T follicular helper cell (primary cell): ENCODE measurements at places on chromosomes 12 and 14.

DNA sequence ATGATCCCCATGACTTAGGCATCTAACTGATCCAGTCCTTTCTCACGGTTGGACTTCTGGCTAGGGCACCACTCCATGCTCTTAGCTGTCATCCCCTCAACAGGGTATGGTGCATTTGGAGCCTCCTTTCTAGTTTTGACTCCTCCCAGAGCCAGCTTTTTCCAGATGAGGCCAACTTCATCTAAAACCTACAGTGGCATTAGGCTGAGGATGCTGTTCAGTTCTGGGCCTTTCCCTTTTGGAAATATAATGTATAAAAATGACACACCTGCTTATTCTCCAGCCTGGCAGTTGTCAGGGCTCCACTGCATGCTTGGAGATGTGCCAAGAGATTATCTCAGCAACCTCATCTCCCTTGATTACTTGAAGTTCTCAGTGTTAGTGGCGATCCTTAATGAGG is 239.7 kb downstream of the EMP1 start:
- DNase-seq: no peak

DNA sequence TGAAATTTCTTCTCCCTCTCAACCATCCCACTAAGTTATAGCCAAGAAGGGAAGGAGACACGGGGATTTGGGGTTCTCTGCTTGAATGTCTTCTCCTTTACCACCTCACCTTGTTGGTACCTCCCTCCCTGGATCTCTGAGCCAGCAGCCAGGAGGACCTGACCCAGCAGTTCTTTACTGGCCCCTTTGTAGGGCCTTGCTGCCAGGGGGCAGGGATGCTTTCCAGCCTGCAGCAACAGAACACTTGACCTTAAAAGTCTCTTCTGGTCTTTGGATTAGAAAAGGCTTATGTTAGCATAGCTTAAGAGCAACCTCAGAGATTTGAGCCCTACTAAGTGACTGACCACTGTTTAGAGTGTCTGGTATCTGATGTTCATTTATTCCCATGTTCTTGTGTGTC is 10.4 kb downstream of the MLEC start:
- DNase-seq: no peak

GRCh38 chr12:109535231-109535862 is 38.0 kb downstream of the MMAB start:
- no peak for DNase-seq

- DNase-seq: no peak
Observed at GRCh38 chr12:43159506-43159905, 392.5 kb downstream of the ADAMTS20 start.

DNA sequence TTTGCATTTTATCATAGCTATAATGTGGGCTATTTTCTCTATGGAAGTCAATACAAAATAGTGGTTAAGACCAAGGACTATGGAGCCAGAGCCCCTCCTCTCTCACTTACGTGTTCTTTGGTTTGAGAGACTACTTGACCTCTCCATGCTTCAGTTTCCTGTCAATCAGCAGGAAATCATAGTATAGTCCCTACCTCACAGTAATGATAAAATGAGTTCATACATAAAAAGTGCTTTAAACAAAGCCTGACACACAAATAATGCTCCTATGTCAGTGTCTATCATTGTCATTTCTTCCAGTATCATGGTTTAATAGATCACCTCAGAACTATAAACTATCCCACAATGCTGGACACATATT is 90.4 kb downstream of the MED13L start:
- DNase-seq: no peak

GRCh38 chr14:32443890-32444661 is 115.0 kb downstream of the AKAP6 start:
- no peak for DNase-seq

GRCh38 chr12:2679068-2679815 is 115.5 kb upstream of the FKBP4 start:
- DNase-seq: no peak

GRCh38 chr14:76863724-76864407 is 37.7 kb downstream of the LRRC74A start:
- DNase-seq: no peak

DNA sequence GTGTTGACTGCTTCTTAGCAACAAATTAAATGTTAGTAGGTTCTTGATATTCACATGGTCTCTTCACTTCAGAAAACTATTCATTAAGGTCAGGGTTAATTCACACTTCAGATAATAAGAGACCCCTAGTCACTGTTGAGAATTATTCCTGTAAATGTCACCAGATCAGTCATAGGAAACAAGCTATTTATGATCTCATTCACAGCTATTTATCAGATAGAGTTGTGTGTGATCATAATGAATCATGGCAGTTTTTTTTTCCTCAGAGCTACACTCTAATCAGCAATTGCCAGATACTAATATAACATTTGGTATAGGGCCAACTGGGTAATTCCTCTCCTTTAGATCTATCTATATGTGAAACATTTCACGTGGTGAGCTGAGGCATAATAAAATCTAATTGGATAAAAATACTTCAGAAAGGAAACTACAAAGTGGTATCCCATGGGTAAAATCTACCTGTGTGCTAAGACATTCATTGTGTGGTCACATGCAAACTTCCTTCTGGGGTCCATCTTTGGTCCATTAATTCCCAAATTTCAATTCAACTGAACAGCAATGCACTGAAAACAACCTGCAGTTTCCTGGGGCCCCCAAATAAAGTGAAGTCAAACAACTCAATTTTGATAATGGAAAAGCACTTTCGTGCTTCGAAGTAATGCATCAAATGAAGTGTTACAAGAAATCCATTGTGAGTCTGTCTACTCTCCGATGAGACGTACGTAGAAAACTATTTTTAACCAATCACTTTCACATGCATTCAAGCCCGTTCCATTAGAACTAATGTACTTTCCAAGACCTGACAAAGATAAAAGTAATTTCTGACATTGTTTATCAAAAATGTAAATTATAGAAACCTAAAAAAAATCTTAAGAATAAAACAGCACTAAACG is 197.0 kb downstream of the ACSS3 start:
- no peak for DNase-seq

- no peak for DNase-seq
Observed at GRCh38 chr12:64749461-64750200, 9.6 kb downstream of the GNS start.

GRCh38 chr12:52063082-52063924 is 6.5 kb upstream of the ATG101 start:
- DNase-seq: no peak

DNA sequence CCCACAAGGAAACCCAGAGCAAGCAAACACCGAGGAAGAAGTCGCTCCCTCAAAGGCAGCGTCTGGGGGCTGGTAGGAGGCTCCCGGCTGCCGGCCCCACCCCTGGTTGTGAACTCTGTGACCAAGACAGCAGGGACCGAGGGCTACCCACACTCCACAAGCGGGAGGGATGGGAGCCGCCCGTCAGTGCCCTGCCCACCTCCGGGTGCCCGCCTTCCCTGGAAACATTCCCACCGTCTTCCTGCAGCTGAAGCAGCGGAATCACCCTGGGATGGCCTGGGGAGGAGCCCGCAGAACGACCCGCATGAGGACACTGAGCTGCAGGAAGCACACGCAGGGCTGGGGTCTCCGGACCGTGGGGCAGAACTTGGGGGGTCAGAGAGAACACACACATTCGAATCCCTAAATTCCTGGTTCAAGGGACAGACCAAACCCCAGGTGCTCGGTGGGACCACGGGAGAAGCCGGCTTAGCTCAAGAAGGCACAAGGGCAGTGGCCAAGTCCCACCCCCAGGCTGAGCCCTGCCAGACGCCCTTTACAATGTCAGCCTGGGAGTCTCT is 33.5 kb upstream of the C14orf180 start:
- DNase-seq: no peak

- no peak for DNase-seq
Observed at GRCh38 chr12:19388131-19388549, 51.2 kb upstream of the AEBP2 start.

DNA sequence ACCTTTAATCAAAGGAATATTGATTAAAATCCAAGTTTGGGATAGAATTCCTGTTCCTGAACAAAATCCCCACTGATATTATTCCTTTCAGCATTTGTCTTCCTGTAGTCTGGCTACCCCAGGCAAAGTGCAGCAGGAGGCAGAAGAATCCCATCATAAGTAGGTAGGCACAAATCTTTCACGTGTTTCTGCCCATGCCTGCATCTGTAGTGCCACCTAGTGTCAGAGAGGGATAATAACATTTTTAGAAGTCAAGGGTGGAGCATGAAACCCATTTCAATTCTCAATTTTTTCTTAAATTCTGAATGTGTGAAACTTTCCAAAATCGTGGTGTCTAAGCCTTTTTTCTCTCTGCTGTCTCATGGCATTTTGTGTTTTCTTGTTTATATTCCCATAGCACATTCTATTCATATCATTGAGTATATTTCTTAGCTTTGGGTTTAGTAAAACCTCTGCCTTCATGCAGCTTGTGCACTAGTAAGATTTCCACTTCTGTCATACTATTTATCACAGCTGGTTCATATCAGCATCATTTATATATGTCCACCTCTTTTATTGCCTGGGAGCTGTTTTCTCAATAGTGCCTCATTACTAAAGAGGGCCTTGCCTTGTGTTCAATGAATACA is 47.8 kb upstream of the RERG start:
- peak; percentile 10 for DNase-seq

DNA sequence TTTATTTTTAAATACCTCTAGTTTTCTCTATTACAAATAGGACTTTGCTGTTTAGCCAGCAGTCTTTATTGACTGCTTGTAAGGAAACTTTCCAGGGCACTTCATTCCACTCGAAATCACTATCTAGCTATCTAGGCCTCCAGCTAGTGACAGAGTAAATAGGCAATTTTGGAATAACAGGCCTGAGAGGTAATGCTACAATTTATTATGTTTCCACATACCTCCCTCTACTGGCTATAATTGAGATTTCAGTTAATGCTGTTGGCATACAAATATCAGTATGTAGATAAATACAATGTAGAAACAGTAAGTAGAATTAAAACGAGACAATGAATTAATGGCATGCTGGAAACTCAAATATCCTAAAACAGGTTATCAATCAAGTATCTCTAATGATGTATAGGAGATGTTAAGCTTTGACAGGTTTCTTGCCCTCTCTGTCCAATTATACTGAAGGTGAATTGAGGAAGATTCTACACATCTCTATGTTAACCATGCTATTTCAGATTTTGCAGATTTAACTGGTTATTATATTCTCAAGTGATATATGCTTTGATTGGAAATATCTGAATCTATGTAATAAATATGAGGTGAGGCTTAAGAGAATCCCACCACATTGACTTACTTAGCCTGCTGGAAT is 7.2 kb downstream of the DTD2 start:
- no peak for DNase-seq

DNA sequence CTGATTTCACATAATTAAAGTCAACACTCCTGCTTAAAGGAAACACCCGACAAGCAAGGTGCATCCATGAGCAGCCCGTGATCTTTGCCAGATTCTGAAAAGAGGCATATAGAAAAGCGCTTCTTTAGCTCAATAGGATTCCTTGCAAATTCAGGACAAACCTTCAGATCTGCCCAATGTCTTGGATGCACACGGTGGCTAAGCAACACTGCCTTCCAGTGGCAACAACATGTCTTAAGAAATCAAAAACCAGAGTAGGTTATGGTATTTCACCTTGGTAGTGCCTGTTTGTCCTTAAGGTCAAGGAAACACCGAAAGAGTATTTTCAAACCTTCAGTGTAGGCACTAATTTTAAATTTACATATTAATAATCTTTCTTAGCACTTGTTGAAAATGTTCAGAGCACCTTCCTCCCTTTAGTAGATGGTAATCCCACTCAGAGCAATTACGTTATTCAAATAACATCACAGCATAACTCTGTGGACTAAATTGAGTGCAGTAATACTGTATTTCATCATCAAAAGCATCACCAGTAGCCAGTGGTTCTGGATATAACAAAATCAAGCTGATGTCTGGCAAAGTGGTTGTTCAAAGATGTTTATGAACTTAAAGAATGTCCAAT is 58.0 kb upstream of the CDKN3 start:
- DNase-seq: no peak

DNA sequence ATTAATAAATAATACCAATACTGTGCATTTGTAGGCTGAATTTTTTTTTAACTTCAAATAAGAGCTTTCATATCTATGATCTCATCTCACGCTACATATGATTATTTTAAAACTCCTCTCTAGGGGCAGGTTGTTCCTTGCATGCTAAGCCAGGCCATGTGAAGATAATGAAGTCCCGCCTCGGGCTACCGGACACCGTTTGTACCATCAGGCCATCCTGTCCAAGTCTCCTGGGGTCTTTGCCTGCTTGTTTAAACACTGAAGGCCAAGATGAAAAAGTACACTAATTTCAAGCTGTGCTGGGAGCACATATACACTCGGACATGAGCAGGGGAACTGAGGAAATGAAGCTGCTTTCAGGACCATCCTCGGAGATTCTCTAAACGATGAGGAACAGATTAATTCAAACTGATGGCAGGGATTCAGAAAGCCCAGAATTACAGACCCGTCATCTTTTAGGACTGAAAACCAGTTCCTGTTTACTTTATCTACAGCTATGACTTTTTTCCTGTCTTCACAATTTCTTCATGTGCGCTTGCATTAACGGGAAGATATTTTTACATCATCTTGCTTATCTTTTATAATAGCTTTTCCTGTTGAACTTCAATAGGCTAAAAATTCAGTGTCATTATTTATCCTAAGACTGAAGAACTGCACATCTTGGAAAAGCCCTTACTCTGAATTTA is 6.3 kb upstream of the ABHD12B start:
- no peak for DNase-seq
